ENCODE measurements at places on chromosomes 16 and 17.

DNA sequence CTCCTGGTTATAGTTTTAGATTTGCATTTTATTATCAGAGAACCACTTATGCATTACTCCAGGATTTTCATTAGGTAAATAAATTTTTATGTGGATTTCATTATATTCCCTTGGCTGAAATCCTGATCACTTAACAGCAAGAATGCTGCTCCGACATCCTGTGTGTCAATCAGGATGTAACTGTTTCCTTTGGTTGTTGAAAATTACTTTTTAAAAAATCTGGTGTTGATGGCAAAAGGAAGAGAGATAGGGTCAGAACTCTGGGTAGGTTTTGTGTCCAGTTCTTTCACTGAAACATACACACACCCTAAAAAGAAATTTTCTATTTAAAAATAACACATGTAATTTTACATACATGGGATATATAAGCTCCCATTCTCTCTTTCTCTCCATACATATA, 30.9 kb downstream of the ZNF423 start:
- DNase-seq, result no peak

DNA sequence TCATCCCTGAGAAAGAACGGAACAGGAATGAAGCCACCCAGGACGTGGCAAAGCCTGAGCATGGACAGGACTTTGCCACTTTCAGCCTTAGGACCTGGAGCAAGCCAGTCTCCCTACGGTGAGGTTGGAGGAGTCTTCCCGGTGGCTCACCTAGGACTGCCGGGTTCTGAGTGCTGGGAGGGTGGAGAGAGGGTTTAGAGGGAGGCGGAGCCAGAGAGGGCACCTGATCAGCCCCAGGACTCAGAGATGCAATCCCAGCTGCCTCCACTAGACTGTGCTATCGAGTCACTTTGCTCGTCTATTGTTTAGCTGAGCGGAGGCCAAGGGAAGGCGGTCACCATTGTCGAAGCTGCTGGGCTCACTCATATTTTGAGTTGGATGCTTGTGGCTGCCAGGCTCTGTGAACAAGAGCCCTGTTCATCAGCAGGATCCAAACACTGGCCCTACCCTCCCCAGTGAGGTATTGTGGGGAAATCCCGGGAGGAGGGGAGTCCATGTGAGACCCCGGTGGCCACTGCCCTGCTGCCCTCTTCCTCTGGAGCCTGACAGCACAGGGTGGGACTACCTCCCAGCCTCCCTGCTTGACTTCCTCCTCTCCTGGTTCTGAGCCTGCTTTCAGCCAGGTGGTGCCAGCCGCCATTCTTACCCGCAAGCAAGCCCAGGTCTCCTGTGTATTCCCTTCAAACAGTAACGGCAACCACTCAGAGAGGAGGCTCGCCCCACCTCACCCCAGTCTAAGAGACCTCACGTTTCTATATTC, 7.0 kb downstream of the KRT14 start:
- DNase-seq, result peak; percentile 83

DNA sequence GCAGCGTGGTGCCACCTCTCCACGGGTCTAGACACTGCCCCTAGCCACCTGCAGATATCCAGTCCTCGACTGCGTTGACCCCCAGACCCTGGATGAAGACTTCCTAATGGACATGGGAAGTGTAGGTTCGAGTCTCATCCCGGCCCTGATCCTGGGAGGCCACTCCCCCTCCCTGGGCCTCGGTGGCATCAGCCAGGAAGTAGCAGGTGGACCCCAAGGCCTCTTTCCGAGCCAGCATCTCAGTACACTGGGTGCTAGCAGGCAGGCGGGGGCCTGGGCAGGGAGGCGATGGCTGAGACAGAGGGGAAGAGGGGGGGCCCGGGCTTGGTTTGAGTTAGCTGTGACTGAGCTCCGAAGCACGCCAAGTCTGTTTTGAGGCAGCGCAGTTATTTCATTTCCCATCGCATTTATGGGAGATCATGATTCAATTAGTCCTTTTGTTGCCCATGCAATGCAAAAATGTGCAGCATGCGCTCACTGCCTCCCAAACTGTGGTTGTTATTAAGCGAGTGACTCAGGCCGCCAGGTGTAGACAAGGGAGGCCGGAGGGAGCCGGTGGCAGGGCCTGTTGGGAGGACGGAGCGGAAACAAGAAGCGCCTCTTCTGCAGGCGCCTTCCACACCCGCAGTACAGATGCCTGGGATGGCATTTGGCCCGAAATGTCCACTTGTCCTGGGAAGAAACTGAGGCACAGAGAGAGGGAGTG, 25.3 kb upstream of the ZNF469 start:
- DNase-seq, result no peak

- DNase-seq, result no peak
These were observed 12.2 kb upstream of the MMD start for GRCh38 chr17:55433629-55434422.

GRCh38 chr16:81647527-81647926, 131.6 kb upstream of the PLCG2 start:
- DNase-seq, result no peak

- DNase-seq, result no peak
These were observed 74.6 kb downstream of the TMC6 start for GRCh38 chr17:78053777-78054468.

DNA sequence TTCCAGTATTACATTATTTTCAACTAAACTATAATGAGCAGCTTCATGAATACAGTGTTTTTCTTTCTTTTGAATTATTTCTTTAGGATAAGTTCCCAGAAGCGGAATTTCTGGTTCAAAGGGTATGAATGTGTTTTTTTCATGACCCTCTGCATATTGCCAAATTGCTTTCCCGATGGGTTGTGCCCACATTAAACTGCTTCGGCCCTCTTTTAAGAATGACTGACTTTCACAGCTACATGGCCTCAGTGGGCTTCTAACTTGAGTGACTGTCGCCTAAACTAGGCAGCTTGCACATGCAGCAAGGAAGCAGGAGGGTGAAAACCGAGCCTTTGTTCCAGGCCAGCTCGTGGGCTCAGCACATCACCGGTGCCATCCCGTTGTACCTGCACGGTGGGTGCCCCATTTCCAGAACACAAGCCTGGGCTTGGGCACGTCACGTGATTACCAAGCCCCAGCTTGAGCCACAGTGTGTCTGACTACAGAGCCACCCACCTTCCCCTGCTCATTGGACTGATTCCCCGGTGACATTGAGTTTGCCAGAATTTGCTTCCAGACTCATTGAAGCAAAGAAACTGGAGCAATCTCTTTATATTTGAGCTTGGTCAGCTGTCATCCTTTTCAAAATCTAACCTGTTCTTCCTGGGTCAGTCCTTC, 112.8 kb downstream of the CLEC16A start:
- peak; percentile 21 for DNase-seq

- DNase-seq, result no peak
These were observed 131.8 kb downstream of the UTP18 start for GRCh38 chr17:51391982-51392654.

GRCh38 chr17:36525113-36525512, 9.6 kb downstream of the MYO19 start:
- no peak for DNase-seq

- no peak for DNase-seq
These were observed 337.8 kb upstream of the CDH5 start for GRCh38 chr16:66028510-66029216.

DNA sequence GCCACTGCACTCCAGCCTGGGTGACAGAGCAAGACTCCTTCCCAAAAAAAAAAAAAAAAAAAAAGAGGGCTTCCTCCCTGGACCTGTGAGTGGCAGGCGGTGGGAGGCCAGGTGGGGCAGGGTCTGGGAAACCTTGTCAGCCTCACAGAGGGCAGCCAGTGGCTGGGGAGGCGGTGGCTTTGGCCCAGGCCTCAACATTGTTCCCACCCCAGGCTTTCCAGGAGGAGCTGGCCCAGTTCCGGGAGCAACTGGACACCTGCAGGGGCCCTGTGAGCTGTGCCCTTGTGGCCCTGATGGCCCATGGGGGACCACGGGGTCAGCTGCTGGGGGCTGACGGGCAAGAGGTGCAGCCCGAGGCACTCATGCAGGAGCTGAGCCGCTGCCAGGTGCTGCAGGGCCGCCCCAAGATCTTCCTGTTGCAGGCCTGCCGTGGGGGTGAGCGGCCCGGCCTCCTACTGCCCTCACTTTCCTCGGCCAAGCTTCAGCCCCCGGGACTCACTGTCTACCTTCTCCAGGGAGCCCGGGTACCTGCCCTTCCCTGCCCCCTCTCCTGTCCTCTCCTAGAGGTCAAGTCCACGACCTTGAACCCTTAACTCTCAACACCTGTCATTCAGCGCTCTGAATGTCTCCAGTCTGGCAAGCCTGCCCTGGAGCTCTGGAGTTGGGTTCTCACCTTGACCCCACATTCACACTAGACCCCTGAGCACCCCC, 12.4 kb downstream of the ZNF213 start:
- DNase-seq, result no peak

GRCh38 chr16:2765462-2766404, 11.3 kb downstream of the ELOB start:
- no peak for DNase-seq

DNA sequence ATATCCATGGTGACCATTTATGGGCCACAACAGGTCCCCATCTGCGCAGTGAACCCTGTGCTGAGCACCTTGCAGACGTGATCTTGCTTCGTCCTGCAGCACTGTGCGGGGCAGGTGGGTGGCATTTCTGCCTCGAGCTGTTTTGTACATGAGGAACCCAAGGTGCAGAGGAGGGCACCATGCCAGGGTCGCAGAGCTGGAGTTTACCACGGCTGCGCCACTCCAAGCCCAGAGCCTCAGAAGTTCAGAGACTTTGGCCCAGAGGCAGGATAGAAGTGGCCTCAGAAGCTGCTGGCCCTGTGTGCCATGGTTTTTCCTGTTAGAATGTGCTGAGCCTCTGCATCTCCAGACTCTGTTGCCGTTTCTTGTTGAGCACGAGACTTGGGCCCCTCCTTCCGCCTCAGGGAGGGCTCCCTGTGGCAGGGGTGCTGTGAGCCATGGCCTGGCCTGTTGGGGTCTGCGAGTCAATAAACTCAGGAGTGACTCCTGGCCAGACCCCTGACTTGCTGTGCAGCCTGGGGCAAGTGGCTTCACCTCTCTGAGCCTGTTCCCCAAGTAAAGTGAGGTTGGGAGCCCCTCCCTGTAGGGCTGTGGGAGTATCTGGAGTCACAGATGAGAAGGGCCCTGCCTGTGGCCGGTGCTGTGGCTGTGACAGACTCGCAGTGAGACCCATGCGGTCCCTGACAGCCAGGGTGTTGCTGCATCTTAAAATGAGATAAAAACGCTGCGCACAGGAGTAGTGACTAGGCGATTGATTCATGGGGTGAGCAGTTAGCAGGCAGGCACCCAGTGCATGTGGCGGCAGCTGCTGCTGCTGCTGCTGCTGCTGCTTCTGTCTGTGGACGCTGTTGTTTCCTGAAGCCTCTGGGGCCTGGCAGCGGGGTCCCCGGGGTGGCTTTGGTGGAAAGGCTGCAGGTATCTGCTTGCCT, 11.8 kb downstream of the MAP2K3 start:
- no peak for DNase-seq

GRCh38 chr16:268141-269053, 7.3 kb downstream of the RGS11 start:
- DNase-seq, result no peak

GRCh38 chr16:56298116-56298515, 106.8 kb downstream of the GNAO1 start:
- DNase-seq, result no peak

DNA sequence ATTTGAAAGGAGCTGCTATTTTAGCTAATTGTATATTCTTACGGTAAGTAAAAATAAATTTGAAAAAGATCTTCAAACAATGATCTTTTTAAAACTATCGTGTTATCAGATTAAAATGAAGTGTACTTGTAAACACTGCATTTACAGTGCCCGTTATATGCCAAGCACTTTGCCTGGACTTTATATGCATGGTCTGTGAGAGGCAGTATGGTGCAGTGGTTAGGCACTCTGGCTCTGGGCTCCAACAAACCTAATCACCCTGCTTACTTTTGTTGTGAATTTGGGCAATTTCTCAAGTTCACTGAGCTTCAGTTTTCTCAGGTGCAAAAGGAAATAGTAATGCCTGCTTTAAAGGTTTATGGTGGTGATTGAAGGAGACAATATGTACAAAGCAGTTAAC, 1.4 kb downstream of the PMP22 start:
- DNase-seq, result no peak

DNA sequence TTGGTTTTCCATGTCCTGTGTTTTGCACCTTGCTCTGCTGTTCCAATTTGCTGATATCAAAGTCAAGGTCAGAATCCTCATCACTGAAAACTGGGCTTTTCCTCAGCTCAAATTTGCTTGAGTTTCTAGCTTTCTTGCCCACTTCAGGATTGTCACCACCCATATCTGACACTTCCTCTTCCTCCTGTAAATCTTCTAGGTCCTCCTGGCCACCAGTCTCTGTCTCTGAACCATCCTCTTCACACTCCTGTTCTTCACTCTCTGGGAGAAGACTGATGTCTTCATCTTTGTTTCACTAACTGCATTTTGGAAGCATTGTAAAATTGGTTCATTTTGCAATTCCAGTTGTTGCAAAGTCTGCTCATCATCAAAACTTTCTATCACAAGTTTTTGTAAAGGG, 63.4 kb upstream of the RBL2 start:
- DNase-seq, result no peak

DNA sequence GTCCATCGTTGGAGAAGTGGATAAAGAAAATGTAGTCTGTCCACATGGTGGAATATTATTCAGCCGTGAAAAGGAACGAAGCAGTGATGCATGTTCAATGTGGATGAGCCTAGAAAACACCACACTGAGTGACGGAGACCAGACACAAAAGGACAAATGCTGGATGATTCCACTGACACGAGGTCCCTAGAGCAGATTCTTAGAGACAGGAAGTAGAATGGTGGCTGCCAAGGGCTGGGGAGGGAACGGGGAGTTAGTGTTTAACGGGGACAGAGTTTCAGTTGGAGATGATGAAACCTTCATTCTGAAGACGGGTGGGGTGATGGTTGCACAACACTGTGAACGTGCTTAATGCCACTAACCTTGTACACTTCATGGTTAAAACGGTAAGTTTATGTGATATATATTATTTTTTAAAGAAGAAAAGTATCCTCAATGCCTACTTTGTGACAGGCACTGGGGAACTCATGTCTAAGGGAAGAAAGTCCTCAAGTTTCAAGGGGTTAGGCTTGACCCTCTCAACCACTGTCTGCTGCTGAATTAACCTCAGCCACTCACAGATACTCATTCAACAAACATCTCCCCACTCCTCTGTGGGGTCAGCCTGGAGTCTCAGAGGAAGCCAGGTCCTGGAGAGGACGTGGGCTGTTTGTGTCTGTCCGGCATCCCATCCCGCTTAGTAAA, 17.6 kb downstream of the C16orf74 start:
- DNase-seq, result peak; percentile 44

- no peak for DNase-seq
These were observed 14.6 kb downstream of the STH start for GRCh38 chr17:46013502-46014165.

GRCh38 chr17:45385331-45385997, 47.2 kb downstream of the ARHGAP27 start:
- DNase-seq, result peak; percentile 89

- no peak for DNase-seq
These were observed 6.6 kb downstream of the PDP2 start for GRCh38 chr16:66886914-66887313.

All from tibial artery (tissue), 4 donors.